Activated effector memory CD4-positive, alpha-beta T cell treated with Interleukin-2 at 50 U/mL for 16 hours (primary cell): ENCODE measurements at places on chromosomes 4 and X.
A peak's percentile ranks its signal among the peaks of the same experiment; 100 is the strongest.

GRCh38 chr4:112120021-112120420 lies 25.2 kb upstream of the FAM241A start:
- DNase-seq: no peak

DNA sequence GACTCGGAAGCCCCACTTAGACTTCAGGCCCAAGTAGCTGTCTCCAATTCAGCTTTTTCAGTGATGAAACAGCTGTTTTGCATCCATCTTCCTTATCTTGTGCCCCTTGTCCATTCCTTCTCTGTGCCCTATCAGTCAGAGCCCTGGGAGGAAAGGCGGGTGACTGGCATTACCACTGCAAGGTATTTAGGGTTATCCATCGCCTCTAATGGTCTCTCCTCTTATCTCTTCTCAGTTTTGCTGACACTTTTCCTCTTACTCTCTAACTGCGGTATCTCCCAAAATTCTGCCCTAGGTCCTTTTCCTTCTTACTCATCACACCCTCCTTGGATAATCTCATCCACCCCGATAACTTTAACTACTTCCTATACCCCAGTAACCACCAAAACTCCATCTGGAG lies 13.7 kb downstream of the GAB3 start:
- DNase-seq: no peak

DNA sequence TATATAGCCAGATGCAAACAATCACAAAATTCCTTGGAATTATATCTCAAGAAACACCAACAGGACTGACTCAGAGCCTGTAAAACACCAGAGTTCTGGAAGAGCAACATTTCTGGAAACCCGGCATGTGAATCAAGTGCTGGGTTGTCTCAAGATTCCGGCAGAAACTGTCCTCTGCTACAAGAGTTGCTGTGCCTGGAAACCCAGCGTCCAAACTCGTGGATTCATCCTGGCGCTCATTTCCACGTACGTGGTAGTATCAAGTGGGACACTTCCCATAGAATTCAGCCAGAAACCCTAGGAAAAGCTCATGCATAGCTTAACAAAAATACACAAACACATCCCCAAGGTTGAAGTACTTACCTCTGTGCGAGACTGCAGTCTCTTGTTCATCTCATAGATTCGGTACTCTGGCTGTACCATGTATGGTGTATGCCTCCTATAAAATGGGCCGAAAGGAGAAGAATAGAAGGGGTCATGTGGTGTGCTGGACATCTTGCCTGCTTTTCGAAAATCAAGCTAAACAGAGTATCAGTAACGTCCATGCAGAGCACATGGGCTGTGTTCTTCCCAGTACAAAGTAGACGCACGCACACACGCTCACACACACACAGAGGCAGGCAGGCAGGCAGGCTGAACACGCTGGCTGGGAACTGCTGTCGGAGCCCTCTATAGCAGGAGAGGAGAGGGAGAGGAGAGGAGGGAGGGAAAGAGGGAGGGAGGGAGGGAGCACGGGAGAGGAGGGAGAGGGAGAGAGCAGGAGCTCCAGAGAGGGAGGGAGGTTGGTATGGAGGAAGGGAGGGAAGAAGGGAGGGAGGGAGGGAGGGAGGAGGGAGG lies at the start of gene LDB2:
LDB2 (minus strand) TSS at position 655 of the 837 bp plus-strand sequence.
- no peak for DNase-seq

DNA sequence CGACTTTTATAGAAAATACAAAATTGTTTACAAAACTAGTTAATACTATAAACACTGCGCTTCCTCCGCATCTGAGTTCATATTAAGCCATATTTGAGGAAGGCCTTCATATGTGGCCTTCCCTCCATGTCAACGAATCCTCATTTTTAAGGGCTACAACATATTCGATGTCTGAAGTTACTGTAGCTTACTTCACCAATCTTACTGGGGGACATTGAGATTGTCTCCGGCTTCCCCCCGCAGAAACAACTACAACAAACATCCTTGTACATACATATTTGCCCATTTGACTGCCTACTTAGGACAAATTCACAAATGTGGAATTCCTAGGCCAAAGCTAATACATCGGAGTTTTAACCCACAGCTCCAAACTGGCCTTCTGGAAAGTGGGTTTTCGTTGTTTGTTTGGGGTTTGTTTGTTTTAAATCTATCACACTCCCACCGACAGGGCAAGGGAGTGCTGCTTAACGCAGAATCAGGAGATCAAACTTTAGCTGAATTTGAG lies 581 bp upstream of the FAM114A1 start:
- DNase-seq: no peak

DNA sequence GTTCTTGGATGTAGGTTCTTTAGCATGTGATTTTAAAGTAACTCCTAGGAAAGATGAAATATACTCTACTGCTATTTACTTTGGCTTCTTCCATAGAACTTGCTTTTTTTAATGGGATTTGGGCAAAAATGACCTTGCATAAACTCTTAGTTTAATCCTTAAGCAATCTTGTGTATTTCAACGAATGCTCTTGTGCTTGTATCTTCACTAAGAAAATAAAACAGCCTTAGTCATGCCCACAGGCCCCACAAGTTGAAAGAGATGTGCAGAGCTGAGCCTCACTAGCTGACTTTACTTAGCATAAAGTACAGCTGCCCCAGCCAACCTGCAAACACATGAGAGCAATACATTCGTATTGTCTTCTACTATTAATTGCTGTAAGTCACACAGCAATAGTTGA lies 1609.2 kb downstream of the STIM2 start:
- no peak for DNase-seq

GRCh38 chr4:122959981-122960610 lies 37.7 kb upstream of the NUDT6 start:
- DNase-seq: no peak

GRCh38 chrX:125711103-125711502 lies 391.4 kb downstream of the TEX13C start:
- DNase-seq: no peak

- no peak for DNase-seq
Observed at GRCh38 chr4:87442889-87443288, 20.5 kb downstream of the NUDT9 start.

DNA sequence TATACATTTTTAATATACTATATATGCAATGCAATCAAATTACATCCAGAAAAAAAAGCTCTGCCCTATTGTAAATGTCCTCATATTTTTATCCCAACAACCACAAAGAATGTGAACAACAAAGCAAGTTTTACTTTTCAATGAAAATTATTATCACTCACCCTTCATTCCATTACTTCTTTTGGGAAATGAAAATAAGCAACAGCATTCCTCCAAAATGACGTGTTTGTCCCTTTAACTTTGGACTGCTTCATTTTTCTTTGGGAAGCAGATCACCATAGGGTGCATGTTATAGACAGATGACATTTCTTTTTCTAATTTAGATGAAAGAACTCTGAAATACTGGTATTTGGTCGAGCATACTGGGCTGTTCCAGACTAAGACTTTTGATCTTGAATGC lies 667.1 kb upstream of the BOD1L1 start:
- no peak for DNase-seq

DNA sequence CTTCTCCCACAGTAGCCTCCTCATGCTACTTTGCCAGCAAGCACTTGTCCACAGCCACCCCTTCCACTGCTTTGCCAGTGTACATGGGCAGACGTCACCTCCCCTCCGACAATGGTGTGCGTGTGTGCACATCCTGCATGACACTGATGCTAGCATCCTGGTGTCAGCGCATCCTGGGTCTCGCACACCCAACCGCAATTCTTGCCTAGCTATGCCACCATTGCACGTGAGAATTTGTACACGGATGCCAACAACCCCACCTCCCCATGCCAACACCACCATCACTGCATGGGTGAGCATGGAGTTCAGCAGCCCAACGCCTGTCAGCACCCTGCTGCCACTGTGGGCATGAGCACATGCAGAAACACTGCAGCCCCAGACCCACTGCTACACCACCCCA lies 550.0 kb downstream of the STPG2 start:
- DNase-seq: no peak

DNA sequence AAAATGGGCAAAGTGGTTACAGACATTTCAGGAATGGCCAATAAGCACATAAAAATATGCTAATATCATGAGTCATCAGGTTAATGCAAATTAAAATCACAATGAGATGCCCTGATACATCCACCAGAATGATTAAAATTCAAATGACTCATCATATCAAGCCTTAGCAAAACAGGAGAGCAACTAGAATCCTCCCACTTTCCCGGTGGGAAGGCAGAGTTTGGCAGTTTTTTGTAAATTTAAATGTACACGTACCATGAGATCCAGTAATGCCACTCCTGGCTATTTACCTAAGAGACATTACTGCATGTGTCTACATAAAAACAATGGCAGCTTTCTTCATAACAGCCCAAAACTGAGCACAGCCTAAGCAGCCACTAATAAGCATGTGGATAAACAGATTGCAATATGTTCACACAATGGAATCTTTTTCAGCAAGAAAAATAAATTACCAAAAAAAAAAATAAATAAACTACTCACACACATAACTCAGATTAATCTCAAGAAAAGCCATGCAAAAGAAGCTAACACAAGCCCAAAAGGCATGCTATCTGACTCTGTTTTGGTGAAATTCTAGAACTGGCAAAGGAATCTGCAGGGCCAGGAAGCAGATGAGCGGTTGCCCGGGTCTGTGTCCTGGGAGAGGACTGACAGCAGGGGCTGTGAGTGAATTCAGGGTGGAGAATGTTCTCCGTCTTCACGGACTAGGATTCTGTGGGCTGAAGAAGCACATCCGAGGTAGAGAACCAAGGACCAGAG lies 48.8 kb downstream of the AFAP1 start:
- DNase-seq: no peak

DNA sequence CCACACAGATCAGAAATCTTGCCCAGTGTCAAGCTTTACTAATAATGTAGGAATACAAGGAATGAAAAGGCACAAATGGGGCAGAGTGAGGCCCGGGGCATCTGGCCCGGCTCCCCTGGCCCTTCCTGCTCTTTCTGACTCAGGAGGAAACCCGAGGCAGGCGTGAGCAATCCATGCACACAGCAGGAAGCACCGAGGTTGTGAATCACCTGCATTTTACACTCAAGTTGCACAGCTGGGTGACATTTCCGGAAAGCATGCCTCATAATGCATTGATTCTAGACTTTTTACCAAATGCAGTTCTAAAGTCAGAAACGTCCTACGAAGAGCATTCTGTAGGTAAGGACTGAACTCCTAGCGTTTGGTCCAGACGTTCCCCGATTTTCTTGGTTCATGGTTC lies 38.9 kb downstream of the PRIMPOL start:
- DNase-seq: no peak

DNA sequence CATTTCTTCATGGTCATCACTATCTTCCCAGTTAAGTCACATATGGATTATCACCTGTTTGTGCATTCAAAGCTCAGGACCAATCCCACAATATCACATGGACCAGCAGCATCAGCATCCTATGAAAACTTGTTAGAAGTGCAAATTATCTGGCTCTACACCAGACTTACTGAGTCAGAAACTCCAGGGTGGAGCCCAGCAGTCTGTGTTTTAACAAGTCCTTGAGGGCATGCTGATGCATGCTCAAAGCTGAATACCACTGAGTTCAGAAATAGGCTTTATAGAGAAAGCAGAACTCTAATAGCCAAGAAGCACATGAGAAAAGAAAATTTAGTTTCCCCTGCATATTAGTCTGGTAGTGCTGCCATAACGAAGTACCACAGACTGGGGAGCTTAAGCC lies 62.4 kb upstream of the GABRQ start:
- no peak for DNase-seq

- no peak for DNase-seq
Observed at GRCh38 chr4:36692586-36692985, 411.2 kb downstream of the DTHD1 start.

- DNase-seq: no peak
Observed at GRCh38 chrX:15498741-15499140, 1.9 kb upstream of the BMX start.

GRCh38 chrX:153161952-153162351 lies 17.1 kb upstream of the MAGEA1 start:
- no peak for DNase-seq

DNA sequence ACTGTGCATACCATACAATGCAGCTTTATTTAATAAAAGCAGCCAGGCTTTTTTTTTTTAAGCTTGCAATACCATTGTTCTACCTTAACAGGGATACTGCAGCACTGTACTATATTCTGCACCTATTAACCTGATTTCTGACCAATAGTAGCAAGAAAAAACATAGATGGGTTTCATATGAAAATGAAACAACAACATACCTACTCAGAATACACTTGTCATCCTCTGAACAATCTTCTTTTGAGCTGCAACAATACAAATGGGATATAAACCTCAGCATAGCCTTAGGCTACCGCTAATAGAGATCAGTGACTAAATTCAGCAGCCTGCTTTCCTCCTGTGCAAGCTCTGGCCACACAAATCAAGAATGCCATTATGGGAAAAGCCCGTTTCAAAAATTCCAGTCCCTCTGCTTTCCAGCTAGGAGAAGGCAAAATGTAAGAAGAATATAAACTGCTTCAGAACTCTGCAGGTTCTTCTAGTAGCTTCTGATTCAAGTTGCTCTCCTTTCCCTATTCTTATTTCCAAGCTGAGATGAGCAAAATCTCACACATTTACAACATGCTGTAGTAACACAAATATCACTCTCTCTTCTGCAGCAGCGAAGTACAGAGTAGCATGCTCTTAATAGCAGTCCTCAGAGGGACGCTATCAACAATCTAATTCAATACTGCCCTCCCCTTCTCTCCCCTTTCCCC lies 143.4 kb downstream of the KLHL13 start:
- no peak for DNase-seq

GRCh38 chr4:126451237-126451873 lies 1136.6 kb downstream of the FAT4 start:
- DNase-seq: no peak

- DNase-seq: no peak
Observed at GRCh38 chr4:147863111-147863747, 131.3 kb downstream of the ARHGAP10 start.

DNA sequence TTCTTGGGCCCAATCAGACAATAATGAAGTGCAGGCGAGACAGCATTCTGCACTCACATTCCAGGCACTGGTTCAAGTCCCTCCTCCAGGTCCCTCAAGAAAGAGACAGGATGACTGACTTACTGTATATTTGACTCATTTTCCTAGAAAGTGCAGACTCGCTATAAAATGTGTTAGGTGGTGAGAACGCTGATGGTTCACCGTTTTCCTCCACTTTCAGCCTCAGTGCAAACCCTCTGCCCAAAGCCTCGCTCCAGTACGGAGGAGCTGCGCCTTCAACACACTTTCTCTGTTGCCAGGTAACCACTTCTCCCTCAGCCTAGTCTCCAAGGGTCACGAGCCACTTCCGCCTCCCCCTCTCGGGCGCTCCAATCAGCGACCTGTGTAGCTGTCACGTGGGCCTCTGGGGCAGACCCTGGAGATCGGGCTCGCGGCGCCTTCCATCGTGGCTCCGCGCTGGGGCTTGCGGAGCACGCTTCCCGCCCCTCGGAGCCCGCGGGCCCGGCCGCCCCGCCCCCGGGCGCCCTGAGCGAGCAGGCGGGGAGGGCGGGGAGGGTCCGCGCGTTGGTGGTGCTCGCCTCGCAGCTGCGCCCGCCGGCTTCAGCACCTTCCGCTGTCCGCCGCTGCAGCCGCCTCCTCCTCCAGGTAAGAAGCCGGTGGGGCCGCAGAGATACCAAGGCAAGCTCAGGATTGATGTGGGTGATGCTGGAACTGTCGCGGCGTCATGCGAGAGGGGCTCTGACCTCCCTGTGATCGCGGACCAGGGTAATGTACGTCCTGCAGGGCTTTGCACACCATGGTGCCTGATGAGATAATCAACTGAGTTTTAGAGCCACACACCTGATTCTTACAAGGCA lies at the start of gene WDR17:
WDR17 (plus strand) TSS at position 407 of the 857 bp plus-strand sequence. CDS start 45,740 bp downstream, outside the sequence.
- peak; percentile 25 for DNase-seq

- no peak for DNase-seq
Observed at GRCh38 chrX:106284431-106285025, 116.4 kb downstream of the PWWP3B start.
